ENCODE measurements at places on chromosomes 2 and 18. TPM values are rescaled to one million over a fixed set of nuclear protein-coding genes. Genes with fewer than 3 reads are reported as not detected.

Gene FTCDNL1
- total RNA-seq, result 5.2 TPM

Gene RIT2
- total RNA-seq, result not detected

Gene HNMT
- total RNA-seq, result 16.6 TPM

Gene IL1B
- 1.4 TPM for total RNA-seq

Gene UGT1A3
- 67.1 TPM for total RNA-seq
